ENCODE measurements at places on chromosomes 16 and 17. TPM values are rescaled to one million over a fixed set of nuclear protein-coding genes. Genes with fewer than 3 reads are reported as not detected.

Gene PRKCA
- 118 TPM for total RNA-seq

DNA sequence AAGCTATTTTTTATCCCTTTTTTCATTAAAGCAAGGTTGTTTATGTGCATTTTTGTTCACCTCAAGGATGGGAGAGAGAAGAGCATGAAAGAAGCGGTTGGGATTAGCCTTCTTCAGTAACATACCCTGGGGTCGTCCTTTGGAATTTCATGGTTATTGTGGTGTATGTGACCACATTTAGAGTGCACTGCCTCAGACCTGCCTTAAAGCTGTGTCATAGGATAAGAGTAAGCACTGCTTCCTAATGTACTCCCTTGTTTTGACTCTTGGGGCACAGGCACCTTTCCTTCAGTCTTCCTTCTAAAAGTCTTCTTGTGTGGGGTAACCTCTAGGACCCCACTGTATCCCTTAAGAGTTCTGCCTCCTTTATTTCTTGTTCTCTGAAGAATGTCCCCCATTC, 28.9 kb downstream of the TNRC6A start:
- DNase-seq = no peak

GRCh38 chr16:49466881-49467280, 93.3 kb downstream of the C16orf78 start:
- DNase-seq = no peak

- DNase-seq = no peak
Observed at GRCh38 chr17:30924341-30924740, 2.6 kb downstream of the ADAP2 start.

Gene TSPOAP1
- 20.5 TPM for total RNA-seq

Gene MT4
- total RNA-seq = not detected

DNA sequence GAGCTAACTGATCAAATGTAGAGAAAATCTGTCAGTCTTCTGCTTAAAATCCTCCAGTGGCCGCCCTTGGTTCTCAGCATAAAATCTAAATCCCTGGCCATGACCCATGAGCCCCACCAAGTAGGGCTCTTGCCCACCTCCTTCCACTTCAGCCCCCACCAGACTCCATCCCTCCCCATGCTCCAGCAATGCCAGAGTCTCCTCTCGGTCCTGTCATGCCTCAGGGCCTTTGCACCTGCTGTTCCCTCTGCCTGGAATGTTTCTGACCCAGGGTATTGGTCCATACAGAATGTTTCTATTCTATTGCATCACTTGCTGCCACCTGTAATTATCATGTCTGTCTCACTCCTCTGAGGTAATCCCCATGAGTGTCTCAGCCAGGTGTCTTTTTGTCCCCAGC, 22.4 kb downstream of the FA2H start:
- no peak for DNase-seq

DNA sequence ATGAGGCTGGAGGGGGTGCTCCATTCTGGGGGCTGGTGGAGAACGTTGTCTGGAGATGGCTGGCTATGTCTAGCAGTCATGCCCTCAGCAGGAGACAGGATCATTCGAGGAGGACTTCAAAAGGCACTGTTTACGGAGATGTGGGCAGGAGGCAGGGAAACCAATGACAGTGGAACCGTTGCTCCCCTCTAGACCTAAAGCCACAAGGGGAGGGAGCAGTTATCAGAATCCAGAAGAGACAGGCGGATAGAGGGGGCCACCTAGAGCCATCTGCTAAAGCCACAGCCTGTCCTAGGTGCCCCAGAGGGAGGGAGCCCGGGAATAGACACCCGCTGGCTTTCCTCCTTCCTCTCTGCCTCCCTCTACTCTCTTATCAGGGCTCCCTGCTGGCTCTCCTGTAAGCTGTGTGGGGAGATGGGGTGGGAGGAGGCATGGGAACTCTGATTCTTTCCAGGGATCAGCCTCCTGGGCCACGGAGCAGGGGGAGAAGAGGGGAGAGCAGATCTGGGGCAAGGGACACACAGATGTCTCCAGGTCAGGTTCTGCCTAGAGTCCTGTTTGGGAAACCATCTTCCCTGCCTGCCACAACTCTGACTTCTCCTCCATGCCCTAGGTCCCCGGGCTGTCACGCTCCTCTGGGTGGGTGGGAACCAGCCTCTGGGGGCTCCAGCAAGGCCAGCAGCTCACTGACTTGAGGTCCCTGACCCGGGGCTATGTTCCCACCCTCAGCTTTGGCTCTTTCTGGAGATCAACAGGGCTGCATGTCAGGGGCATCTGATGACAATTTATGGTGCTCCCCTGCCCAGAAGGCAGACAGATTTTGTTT, 42.3 kb downstream of the IRX3 start:
- DNase-seq = no peak

DNA sequence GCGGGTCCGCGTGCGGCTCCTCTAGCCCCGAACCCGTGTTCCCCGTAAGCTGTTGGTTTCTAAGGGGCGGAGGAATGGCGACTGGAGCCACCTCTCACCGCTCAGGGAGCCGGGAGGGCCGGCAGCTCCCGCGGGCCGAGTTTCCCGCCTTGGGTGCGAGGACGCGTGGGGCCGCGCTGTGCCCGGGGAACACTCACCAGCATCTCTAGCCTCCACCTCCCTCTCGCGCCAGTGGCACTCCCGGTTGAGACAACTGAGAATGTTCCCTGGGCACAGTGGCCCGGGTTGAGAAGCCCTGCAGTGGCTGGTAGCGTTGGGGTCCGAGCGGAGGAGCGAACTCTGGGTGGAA, 560 bp downstream of the TELO2 start:
- DNase-seq = no peak

GRCh38 chr16:81729451-81729850, 49.6 kb upstream of the PLCG2 start:
- DNase-seq = no peak

GRCh38 chr17:19305256-19305655, 57.3 kb downstream of the B9D1 start:
- no peak for DNase-seq

DNA sequence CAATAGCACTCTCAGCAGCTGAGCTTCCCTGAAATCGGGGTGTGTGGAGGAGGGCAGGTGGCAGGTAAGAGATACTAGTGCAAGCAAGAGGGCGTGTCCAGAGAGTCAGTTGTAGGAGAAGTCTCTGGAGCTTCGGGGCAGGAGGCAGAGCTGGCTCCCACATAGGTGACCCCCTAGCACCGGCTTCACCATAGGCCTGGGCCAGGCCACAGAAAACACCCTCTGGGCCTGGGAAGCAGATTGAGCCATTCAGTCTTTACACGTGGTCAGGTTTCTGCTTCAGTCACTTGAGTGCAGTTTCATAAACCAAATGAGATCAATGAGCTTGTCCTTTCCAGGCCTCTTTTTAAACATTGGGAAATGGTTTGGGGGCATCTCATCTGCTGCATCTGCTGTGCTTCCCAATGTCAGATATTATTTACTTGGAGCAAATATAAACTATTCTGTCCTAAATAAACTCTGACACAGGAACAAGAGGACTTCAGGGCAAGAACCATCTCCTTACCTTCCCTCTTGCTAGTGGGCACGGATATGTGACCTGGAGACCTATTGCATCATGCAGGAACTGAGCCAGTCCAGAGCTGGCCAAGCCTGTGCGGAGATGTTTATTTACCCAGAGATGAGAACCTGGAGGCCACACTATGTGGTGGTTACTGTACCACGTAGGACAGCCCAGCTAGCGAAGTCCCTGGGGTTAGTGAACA, 16.1 kb downstream of the CCR7 start:
- no peak for DNase-seq

Gene CBX4
- 39.4 TPM for total RNA-seq

DNA sequence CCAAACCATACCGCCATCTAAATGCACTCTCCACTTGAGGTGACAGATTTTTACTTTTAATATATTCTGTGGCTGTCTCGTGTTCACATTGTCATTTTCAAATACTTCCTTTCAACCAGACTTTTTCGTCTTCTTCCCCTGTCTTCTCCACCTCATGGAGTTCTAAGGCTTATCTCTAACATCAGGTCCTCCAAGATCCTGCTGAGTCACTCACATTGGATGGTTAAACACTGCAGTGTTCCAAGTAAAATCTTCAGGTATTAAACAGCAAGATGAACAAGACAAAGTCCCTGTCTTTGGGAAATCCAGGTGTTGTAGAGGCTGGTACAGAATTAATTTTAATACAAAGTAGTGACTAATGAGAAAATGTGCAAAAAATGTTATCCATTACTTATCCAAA, 330.2 kb upstream of the KIF2B start:
- DNase-seq = no peak

Gene ZNF778
- 13.5 TPM for total RNA-seq

Gene GGNBP2
- total RNA-seq = 173 TPM

DNA sequence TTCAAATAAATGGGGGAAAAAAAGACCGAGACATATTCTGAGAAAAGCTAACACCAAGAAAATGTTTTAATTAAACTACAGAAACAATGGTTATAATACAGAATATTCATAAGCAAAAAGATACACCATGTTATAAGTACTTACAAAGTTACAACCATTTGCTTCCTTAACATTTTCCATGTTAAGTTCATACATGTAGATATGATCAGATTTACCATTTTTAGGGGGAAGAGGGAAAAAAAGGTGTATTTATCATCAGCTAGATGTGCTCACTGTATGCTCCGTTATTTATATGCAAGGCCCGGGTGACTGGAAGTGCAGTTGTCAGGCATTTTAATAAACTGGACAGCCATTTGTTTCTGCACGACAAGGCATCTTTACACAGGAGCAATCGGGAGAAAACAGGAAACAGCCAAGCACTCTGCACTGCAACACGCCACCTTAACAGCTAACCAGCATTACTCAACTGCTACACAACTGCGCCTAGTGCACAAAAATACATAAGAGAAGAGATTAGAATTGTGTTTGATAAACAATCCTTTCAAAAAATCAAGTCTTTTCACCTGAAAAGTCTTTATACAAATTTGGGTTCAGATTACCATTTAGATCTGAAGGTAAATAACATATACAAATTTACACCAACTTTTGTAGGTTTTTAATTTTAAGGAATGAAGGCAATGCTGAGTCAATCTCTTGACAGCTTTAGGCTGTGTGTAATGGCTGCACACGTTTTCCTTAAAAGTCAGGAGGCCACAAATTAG, 2.9 kb downstream of the SRSF2 start:
- DNase-seq = no peak

DNA sequence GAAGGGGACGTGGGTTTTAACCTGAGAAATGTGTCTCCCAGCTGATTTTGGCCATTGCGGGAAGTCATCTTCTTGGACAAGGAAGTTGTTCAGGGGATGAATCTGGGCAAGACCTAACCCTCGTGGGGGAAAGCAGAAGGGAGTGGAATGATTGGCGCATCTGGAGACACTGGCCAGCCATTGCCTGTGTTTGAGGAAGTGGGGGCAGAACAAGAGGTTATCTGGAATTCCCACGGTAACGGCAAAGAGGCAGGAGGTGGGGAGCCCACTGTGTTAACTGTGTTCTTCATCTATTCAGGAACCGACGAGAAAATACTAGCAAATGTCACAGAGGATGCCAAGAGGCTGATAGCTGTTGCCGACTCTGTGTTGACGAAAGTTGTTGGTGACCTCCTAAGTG, 66.9 kb downstream of the RNF213 start:
- DNase-seq = no peak

Gene RHOT2
- 145 TPM for total RNA-seq

Gene NEUROD2
- total RNA-seq = not detected

Gene CENPT
- 56.7 TPM for total RNA-seq

GRCh38 chr16:27920391-27920891, 143.1 kb downstream of the GSG1L start:
- DNase-seq = no peak

GRCh38 chr16:84888450-84888849, 68.7 kb downstream of the CRISPLD2 start:
- no peak for DNase-seq

DNA sequence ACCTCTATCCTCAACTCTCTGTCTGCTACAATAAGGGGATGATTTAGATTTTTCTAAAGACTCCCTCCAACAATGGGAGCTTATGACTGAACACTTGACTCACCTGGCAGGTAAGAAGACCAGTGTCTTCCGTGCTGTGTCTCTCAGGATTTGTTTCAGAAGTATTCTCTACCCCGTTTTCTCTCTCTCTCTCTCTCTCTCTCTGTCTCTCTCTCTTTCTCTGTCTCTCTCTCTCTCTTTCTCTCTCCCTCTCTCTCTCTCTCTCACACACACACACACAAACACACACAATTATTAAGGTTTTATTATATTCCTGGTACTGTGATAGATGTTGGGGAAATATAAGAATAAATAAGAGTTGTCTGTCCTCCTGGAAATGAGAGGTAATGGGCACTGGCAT, 263.9 kb downstream of the TOX3 start:
- no peak for DNase-seq

- no peak for DNase-seq
Observed at GRCh38 chr17:47708864-47709541, 15.0 kb downstream of the TBKBP1 start.

DNA sequence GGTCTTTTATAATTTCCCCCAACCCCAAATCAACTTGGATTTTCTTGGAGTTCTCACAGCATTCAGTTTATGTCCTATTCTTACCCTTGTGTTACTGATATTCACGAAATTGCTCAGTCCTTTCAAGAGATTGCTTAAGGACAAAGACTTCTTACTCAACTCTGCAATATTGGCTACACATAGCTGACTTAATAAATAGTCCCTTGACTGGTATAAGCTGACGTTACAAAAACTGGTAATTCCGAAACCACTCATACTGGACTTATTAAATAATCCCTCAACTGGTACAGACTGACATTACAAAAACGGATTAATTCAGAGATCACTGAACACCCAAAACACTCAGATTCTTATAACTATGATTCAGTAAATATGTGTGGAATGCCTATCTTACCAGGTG, 860 bp downstream of the TIGD7 start:
- DNase-seq = no peak

Gene TRIM47
- 9.3 TPM for total RNA-seq

- no peak for DNase-seq
Observed at GRCh38 chr17:76840443-76840767, 27.8 kb upstream of the MGAT5B start.

Gene CCDC200
- total RNA-seq = not detected

Gene KRT33B
- total RNA-seq = not detected

DNA sequence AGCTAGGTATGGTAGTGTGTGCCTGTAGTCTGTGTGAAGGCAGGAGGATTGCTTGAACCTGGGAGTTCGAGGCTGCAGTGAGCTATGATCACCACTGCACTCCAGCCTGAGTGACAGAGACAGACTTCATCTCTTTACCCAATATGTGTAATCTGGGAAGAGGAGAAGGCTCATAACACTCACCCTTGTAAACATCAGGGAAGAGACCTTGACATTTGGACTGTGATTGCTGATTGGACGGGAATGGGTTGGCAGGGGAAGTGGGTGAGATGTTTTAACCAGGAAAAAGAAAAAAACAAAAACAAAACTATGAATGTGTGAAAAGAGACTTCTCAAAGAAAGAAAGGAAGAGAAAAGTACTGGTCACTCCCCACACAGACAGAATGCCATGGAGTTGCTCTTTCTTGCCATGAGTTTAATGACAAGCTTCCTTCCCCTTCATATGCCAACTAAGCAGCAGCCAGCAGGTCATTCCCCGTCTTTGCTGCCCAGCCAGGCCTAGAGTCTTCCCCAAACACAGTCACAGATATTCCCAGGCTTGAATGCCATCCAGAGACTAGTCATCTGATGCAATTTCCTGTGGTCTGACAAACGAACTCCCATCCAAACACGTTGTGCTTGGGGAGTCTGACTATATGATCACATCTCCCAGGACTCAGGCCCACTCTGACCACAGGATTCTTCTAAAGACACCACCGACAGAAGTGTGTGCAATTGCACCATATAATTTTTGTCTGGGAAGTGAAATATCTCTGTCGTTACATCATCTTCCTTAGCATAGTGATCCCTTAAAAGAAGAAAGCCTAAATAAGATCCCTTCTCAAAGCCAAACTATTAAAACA, 3.6 kb upstream of the XAF1 start:
- no peak for DNase-seq
